ENCODE measurements at places on chromosomes 16 and 17.

DNA sequence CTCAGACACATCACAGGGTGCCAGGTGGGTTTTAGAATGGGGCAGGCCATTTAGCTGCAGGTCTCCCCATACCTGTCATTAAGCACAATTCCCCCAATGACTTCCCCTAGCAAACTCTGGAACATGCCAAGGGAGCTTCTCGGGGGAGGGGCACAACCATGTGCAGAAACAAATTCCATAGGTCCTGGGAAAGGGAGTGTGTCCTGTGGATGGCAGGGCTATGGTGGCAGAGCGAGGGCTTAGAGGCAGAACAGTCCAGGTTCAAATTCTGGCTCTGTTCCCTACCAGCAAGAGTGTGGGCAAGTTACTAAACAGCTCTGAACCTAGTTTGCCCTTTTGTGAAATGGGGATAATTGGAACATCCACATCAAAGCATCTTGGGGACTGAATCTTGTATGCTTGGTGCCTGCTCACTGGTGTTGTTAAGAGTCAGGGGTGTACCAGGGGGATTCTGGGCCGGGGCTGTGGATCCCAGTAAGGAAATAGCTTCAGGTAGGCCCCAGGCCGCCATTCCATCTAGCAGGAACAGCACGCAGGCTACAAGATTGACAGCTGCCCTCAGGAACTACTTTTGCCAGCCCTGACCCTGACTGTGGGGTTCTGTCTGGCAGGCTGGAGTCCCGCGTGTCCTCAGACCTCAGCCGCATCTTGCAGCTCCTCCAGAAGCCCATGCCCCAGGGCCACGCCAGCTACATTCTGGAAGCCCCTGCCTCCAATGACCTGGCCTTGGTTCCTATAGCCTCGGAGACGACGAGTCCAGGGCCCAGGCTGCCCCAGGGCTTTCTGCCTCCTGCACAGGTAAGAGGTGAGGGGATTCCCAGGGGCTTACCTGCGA lies 5.6 kb upstream of the DCAF7 start:
- DNase-seq: no peak

DNA sequence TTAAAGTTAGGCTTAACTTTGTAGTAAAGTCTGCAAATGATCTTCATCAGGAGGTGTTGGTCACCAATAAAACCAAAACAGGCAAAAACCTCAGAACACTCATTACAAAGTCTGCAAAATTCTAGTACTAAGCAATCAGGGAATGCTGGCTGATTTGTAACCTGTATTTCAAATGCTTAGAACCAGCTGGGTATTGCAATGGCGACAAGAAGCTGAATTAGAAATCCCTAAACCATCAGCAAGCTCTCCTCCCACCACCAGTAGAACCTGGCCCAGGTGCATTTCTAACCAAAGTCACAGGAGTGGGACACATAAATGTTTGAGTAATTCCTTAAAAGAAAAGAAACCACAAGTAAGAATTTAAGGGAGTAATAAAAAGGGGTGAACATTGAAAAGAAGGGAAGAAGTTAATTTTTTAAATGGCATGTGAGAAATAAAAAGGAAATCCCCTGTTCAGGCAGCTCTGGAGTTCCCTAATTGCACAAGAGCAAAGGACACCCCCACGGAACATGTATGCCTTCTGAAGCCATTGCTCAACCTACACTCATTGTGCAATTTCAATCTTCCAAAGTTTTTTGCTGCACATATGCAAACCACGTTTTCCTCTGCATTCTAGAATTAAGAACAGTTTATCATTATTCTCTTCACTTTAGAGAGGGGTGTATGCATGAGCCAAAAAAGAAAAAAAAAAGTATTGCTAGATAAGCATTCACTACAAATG lies 102.9 kb downstream of the HIC1 start:
- no peak for DNase-seq

DNA sequence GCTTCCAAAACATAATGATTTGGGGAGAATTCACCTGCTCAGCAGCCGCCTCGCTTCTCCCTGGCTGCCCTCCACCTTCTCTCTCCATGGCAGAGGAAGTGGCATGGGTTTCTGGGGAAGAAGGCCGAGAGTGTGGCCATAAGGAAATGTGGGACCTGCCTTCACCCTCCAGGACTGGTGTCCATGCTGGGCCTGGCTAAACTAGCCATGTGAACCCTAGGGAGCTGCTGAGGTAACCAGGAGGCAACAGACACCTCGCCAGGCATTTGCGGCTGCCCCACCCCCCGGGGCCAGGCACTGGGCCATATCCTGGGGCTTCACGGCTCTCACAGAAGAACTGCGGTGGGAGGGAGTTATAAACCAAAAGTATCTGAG lies 9.9 kb upstream of the CMTM4 start:
- DNase-seq: no peak

DNA sequence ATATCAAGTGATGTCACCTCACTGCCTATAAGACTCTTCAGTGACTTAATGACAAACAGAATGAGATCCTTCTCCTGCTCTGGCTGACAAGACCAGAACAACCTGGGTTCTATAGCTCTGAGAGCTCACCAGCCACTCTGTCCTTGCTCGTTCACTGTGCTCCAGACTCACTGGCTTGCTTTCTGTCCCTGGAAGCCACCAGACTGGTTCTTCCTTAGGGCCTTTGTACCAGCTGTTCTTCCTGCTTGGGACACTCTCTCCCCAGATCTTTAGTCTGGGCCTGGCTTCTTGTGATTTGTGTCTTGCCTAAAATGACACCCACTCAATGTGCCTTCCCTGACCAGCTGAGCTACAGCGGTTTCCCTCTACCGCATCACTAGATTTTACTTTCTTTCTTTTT lies 76.1 kb downstream of the FTO start:
- DNase-seq: no peak

DNA sequence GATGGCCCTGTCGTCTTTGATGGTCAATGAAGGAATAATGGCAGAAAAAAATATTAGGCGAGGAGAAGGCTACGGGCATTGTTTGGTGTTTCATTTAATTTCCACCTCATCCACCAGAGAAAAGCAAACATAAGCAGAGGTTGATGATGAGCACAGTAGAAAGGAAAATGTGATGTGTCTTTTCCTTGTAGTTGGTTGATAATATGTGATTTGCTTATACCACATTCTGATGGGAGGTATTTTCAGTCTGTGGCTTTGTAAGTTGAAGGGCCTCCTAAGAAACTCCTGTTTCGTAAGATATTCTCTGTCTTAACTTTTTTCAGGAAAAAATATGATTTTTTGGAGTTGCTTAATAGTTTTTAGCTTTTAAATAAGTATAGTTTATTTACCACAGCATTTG lies 215.7 kb downstream of the PRKCA start:
- DNase-seq: no peak

- DNase-seq: no peak
These were observed 5.5 kb downstream of the OR1F1 start for GRCh38 chr16:3193221-3194212.

GRCh38 chr16:82004601-82005000 lies 6.7 kb downstream of the SDR42E1 start:
- DNase-seq: no peak

DNA sequence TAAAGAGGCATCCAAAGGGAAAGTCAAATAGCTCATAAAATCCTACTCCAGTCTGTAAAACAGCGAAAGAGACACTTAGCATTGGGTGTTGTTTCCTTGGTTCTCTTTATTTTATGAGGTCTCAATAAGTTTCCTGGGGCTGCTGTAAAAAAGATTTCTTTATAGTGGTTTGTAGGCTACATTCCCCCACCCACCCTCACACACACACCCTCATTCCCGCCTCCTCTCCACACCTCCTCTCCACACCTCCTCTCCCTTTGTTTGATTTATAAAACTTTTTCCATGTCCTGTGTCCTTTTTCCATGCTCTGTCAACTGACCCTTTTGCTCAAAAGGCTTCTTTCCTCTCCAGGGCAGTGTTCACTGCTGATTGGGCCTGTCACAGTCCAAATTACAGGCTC lies 178.9 kb upstream of the SOX9 start:
- DNase-seq: no peak

- no peak for DNase-seq
These were observed 10.5 kb upstream of the MSI2 start for GRCh38 chr17:57245786-57246185.

DNA sequence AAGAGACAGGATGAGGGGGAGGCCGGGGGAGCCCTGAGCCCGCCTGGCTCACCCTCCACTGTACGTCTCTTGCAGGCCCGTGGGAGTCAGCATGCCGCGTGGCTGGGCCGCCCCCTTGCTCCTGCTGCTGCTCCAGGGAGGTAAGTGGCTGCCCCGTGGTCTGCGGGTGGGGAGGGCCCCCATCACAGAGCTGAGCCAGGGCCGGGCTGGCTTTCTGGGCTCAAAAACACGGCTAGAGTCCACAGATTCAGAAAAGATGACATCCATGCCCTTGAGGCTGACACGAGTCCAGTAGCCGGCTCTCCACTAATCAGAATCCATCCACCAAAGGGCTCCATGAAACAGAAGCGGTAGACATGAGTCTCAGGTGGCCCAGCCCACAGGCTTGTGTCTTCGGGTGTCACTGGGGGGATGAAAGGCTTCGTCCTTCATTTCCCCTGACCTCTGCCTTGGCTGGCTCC lies 28.0 kb downstream of the IL21R start:
- DNase-seq: no peak

DNA sequence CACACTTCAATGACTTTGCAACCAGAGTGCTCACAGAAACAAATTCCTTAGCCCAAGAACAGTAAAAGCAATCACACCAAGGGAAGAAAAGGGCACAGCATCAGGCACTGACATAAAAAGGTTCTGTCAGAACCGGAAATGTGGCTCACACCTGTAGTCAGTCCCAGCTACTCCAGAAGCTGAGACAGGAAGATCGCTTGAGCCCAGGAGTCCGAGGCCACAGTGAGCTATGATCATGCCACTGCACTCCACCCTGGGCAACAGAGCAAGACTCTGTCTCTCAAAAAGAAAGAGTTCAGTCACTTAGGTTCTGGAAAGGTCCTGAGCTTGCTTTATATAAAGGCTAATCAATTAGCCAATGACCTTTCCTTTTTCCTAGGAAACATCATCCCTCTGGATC lies 22.7 kb downstream of the YWHAE start:
- no peak for DNase-seq

DNA sequence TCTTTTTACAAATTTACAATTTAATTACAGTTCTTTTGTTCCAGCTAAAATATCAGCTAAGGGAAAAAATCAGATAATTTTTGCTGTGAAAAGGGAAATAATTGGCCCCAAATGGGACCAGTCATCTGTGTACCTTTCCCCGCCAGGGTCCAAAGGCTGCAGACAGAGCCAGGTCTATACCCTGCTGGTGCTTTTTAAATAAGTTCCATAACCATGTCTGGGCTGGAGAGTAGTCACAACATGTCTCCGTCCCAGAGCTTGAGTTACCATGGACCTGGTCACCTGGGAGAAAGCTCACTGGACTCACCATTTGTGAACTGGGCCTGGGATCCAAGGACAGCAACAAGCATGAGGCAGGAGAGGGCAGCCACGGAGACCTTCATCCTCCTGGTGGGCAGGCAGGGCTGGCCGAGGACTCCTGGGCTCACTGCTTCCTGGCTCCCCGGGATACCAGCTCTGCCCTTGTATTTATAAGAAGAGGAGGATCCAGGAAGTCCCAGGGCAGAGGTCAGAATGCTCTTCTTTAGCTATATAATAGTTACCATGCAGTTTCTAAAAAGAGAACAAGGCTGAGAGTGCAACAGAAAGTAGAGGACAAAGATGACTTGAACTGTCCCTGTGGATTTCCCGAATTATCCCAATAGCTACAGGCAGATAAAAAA lies at the start of gene CCL15:
TSS of gene CCL15 (minus strand) at position 444 of the 662 bp plus-strand sequence. CDS start at position 383, 61 bp downstream.
- DNase-seq: no peak

GRCh38 chr16:4612474-4612931 lies 2.2 kb downstream of the UBALD1 start:
- DNase-seq: no peak

DNA sequence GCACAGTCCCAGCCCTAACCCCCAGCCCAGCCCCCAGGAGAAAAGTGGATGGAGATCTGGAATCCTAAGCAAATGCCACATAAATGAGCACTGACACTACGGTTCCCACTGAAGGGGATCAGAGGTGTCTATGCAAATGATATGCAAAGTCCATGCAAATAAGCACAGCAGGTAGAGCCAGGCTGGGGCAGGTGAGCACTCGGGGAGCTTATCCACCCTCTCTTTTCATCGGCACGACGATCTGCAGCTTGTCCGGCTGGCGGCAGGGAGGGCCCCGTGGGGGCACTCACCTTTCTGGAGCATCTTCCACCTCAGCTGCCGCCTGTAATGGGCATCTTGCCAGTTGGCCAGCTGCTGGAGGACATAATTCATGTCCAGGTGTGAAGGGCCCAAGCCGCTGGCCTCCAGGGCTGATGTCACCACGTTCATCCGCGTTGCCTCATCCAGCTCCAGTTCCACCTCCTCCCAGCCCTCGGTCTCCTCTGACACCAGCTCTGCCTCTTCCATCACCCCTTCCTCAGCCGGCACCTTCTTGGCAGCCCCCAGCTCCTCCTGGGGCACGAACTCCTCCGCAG lies 9.9 kb downstream of the HAP1 start:
- no peak for DNase-seq

- DNase-seq: no peak
These were observed 10.2 kb upstream of the TEX19 start for GRCh38 chr17:82348866-82349265.

DNA sequence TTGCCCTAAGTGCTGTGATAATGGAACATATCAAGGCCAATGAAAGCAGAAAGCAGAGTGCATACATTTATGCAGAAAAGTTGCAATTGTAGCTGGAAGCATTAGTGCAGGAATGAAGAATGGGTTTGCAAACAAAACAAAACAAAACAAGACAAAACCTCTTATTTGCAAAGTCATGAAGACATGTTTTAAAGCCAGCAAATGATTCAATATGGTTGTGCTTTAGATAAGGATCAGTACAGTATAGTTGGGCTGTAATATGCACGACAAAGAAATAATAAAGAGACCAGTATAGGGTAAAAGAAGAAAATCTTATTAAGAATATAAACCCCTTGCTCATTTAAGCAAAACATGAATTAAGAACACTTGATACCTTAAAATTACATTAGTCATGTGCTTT lies 398.1 kb downstream of the KIF2B start:
- no peak for DNase-seq

GRCh38 chr17:28258347-28258887 lies 60.6 kb upstream of the TMEM97 start:
- DNase-seq: no peak

DNA sequence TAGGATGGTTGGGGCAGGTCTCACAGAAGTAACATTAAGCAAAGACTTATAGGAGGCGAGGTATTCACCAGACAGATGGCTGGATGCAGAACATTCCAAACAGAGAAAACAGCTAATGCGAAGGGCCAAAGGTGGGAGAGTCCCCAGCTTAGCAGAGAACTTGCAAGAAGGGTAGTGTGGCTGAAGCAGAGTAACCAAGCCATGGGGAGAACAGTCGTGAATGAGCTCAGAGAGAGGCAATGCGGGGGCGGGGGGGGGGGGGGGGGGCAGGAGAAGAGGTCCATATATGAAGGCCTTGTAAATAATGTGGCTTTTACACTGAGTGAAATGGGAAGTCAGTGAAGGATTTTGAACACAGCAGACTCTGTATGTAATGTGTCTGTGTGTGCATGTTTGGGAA lies 81.3 kb downstream of the SMG6 start:
- no peak for DNase-seq

GRCh38 chr16:75565640-75566039 lies 539 bp upstream of the GABARAPL2 start:
- DNase-seq: no peak

- DNase-seq: no peak
These were observed 228.5 kb downstream of the ABCC12 start for GRCh38 chr16:47927330-47927729.
